AG09319 (cell line): ENCODE measurements at places on chromosomes 11 and 22.

DNA sequence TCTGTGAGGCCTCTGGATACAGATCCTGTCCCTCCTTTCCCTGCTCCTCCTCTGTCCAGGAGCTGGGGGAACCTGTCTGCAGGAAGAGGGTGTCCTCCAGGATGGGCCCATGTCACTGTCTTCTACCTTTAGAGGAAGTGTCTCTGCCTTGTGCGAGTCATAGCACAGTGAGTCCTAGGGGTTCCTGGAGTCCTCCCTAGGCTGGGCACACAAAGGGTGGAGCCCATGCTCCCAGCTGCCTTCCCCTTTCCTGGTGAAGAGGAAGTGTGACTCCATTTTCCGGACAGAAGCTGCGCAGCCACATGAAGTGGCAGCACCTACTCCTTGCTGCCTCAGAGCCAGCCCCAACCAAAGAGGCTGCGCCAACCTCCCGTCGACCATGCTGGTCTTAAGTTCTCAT is 112.2 kb downstream of the CTTN start:
- DNase-seq: no peak

GRCh38 chr22:38029901-38030300 is 27.3 kb upstream of the PICK1 start:
- no peak for DNase-seq

- no peak for DNase-seq
Measured at GRCh38 chr22:45434981-45435380, 21.5 kb downstream of the RIBC2 start.

DNA sequence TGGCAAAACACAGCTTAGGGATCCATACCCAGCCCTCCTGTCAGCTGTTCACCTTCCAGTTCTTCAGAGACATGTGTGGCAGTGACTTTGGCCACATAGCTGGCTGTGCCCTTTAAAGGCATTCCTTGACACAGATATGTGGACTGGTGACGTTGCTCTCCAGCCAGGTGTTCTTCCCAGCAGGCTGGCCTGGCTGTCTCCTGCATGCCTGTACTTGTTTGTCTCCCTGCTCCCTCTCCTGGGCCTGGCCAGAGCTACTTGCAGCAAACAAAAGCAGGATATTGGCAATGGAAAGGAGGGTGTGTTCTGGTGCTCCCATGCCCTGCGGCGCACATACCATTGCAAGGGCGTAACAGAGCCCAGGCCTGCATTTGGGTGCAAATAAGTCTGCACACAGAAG is 38.3 kb downstream of the PIK3IP1 start:
- no peak for DNase-seq

DNA sequence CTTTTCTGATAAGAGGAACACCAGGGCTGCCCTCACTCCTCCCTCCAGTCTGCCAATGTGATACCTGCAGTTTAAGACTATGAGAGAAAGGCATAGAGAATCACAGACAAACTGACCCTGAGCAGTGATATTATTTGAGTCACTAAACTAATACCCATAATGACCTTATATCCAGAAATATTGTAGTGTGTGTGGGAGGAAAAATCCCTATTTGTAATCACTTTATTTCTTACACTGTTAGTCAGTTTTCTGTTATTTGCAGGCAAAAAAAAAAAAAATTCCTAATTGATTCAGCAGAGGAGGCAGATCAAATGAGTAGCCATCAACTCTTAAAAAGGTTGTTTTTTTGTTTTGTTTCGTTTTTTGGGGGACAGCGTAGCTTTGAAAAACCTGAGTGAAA is 82.5 kb downstream of the MAML2 start:
- DNase-seq: no peak

DNA sequence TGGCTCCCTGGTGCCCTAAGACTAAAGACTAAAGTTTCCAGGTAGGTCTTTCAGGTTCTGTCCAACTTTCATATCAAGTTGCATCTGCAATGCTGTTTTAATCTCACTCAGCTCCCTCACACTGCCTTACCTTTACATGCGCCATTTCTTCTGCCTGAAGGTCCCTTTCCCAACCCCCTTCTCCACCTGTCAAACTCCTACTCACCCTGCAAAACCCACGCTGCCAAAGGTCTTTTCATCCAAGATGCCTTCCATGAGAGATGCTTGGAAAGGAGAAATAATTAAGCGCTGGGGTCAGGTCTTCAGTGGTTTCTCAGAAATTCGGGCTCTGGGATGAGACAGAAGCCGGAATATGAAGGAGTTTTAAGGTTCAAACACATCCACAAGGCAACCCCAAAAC is 95.1 kb downstream of the MN1 start:
- DNase-seq: no peak

GRCh38 chr22:22026157-22026831 is 43.7 kb upstream of the TOP3B start:
- DNase-seq: no peak

- DNase-seq: peak; percentile 28
Measured at GRCh38 chr11:15707971-15708370, 593.2 kb downstream of the INSC start.

- DNase-seq: no peak
Measured at GRCh38 chr11:122917311-122917710, 34.8 kb downstream of the JHY start.

DNA sequence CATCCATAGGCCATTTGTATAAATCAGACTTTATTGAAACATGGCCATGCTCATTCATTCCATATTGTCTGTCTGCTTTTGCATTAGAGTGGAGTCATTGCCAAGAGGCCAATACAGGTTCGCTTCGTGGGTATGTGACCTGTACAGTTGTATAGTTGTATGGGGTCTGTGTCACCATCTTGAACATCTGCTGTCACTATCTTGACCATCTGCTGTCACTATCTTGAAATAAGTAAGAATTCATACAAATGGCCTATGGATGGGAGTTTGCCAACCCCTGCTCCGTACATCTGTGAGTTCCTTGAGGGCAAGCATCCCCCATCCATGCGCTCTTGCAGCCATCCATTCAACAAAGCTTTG is 44.4 kb upstream of the ANO1 start:
- no peak for DNase-seq

GRCh38 chr11:100105982-100106358 is 581.1 kb upstream of the ARHGAP42 start:
- DNase-seq: no peak

- no peak for DNase-seq
Measured at GRCh38 chr11:43905813-43906241, 25.2 kb downstream of the ALKBH3 start.

- DNase-seq: no peak
Measured at GRCh38 chr11:66071381-66071801, 1.3 kb downstream of the PACS1 start.

DNA sequence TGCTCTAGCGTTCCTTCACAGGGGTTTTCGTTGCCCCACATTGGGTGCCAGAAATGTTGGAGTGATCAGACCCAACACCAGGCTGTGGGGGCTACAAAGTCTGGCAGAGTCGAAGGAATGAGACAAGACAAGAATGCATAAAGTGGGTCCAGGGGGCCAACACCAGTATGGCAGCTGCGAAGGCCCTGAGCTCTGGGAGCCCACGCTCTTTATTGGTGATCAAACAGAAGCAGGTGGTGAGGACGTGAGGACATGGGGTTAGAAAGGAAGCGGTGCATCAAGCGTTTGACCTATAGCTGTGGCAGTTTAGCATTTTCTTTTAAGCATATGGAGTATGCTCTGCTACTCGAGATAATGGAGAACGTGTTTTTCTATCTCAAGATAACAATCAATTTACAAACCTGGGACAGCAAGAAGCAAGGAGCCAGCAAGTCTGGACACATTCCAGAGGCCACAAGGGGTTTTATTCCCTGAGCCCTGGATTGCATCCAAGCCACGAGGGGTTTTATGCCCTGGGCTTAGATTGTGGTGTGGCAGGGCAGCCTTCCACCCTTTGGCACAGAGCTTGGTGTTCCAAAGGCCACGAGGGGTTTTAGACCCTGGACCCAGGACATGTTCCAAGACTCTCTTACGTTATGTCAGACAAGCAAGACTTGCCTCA is 3.9 kb upstream of the DNAJB13 start:
- DNase-seq: no peak

- DNase-seq: no peak
Measured at GRCh38 chr11:72886619-72887018, 72.4 kb downstream of the ATG16L2 start.

- no peak for DNase-seq
Measured at GRCh38 chr11:43486141-43486540, 127.4 kb downstream of the TTC17 start.

GRCh38 chr22:22378446-22379415 is 129.8 kb downstream of the ZNF280B start:
- DNase-seq: no peak

DNA sequence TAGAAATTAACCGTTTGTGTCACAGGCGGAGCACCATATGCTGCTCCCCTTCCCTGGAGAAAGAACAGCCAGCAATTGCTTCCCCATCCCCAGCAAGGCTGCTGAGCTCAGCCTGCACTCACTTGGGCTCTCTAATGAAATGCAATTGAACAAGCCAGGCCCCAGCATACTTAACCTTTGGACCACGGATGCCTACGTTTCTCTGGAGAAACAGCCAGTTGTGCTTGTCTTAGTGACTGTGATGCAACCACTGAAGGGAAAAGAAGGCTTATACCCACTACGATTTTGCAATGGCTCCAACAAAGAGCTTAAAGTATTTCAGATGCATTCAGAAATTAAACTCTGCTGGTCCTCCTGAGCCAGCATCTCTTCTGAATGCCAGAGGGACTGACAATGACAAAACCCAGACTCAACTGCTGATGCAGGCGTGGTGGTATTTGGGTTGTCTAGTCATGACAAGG is 51.3 kb upstream of the SESN3 start:
- no peak for DNase-seq

GRCh38 chr11:59267196-59267595 is 54.5 kb upstream of the MPEG1 start:
- DNase-seq: no peak

DNA sequence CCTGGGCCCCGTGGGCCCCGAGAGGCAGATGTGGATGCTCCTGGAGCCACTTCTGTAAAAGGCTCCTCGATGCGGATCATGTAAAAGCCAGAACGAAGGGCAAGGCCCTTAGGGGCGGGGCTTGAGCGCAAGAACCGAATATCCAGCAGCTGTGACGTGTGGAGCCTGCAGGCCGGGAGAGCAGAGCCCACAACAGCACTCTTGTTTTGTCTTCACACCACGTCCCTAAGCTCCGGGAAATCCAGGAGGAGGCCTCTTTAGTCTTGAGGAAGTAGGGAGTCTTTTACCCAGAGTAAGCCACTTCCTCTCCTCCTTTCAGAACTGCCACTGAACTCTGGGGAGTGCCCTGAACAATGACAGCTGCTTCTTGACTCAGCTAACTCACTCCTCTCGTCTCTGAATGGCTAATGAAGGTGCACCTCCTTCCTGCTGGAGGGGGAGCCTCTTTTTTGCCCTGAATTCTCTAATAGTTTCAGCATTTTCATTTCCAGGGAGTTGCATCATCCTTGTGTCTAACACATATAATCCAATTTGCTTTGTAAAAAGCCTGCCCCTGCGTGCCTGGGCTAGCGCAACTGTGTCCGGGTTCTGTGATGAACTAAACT is 12.5 kb downstream of the L3MBTL2 start:
- DNase-seq: peak; percentile 87

GRCh38 chr11:91156041-91156440 is 933.2 kb upstream of the CHORDC1 start:
- no peak for DNase-seq

DNA sequence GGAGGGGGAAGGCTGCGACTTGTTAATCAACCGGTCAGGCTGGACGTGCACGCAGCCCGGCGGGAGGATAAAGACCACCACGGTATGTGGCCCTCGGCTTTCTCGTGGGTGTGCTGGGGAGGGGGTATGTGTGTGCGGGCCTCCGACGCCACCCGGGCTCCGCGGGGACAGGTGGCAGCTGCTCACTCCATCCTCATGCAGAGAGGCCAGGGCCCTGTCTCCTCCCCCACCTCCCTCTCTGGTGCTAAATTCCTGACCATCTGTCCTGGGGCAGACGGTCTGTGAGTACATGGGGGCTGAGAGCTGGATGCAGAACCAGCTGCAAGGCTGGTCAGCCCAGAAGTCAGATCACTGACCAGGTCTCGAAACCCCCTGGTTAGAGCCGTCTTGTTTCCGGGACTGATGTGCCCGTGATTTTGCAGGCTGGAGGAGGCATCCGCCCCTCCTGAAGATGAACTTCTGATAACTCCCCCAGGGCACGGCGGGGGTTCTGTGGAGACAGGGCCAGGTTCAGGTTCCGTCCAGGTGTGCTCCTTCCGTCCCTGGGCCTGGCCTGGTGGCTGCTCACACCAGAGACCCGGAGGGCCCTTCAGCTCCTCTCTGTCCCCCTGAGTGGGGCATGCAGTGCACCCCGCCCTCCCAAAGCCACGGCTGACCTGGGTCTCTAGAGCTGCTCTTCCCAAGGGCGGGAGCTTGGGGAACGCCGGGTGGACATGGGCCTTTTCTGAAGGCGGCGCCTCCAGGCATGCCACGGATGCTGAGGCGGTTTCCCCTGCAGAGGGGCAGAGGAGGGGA is 1119.7 kb downstream of the BRD1 start:
- no peak for DNase-seq

DNA sequence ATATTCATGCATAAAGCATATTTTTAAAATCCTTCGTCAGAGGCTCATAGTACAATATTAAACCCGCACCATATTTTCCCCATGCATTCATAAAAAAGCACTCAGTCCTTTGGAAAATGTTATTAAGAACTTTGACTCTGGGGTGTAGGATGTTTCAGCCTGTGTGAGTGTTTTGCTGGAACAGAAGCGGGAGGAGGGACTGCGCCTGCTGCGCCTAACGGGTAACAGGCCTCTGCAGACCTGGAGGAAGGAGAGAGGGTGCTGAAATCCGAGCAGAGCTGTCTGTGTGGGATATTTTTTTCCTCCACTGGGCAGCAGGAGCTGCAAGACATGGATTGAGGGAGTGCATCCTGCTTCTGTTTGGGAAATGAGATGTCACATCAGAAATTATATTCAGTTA is 483.0 kb downstream of the BRD1 start:
- no peak for DNase-seq

GRCh38 chr11:40401132-40401853 is 1058.2 kb downstream of the LRRC4C start:
- no peak for DNase-seq

- DNase-seq: no peak
Measured at GRCh38 chr22:49776891-49777290, 50.8 kb downstream of the BRD1 start.

GRCh38 chr11:110565357-110566336 is 135.9 kb downstream of the FDX1 start:
- DNase-seq: no peak

GRCh38 chr11:85774256-85775101 is 36.5 kb downstream of the SYTL2 start:
- DNase-seq: no peak

GRCh38 chr11:120522736-120523135 is 11.2 kb downstream of the GRIK4 start:
- DNase-seq: no peak

- no peak for DNase-seq
Measured at GRCh38 chr22:31935961-31936635, 8.2 kb upstream of the YWHAH start.
